Psoas muscle (tissue), 8 donors: ENCODE measurements at places on chromosomes 5 and 9. TPM values are rescaled to one million over a fixed set of nuclear protein-coding genes. Genes with fewer than 3 reads are reported as not detected.

DNA sequence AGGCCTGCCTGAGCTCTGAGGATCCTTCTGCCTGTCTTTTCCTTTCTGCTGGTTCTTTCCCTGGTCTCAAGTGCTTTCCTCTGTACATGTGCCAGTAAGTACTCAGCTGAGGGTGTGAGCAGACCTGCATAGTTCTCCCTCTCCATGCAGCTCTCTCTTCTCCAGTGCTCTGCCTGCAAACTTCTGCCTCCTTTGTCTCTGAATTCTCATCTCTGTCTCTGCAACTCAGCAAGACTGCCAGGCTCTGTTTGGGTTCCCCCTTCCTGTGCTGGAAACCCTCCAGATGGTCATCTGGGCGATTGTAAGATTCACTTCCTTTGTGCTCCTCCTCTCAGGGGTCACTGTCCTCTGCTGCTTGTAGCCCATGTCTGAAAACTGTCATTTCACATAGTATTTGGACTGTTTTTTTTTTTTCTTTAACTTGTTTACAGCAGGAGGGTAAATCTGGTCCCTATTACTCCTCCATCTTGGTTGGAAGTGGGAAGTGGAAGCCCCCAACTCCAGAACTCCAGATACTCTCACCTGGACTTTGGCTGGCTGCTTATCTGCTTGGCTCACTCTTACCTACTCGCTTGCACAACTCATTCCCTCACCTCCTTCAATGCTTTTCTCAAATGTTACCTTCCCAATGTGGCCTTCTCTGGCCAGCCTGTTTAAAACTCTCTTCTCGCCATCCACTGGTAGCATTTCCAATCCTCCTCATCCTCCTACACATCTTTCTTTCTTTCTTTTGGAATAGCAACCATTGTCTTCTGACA is 175.3 kb upstream of the TBC1D2 start:
- H3K36me3 ChIP-seq, result no peaks in the 10 kb centered on the region
- H3K27ac ChIP-seq, result no peak overlapping the region
- no peak for DNase-seq
- no peaks in the 10 kb centered on the region for H3K27me3 ChIP-seq
- H3K4me3 ChIP-seq, result no peak overlapping the region

DNA sequence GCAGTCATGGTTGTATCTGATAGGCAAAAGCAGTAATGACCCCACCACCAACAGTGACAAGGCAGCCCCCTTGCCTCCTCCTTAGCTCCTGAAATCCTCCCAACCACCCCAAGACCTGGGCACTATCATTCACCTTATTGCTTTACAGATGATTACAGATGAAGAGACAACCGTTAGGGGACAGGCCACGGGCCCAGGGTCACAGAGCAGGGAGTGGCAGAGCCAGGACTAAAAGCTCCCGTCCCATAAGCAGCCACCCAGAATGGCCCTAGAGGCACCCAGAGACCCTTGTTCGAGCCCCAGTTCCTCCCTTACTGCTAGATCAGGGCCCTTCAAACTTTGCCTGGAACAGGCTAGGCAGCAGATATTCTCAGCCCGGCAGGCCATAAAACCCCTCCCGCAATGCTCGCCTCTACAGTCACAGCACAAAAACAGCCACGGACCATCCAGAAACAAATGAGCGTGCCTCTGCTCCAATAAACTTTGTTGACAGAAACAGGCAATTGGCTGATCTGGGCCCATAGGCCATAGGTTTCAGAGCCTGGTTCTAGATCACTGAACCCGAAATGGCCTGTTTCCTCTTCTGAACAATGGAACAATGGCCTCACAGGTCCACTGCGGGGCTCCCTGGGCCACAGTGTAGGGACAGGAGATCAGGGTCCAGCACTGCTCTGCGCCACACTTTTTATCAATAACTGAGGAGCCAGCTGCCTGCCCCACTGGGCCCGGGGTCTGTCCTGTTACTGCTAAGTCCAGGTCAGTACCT is 67.0 kb downstream of the LRSAM1 start:
- H3K4me1 ChIP-seq, result peaks cover 10% of the 10 kb centered on the region
- H3K4me3 ChIP-seq, result no peak overlapping the region
- H3K36me3 ChIP-seq, result no peaks in the 10 kb centered on the region
- DNase-seq, result no peak

DNA sequence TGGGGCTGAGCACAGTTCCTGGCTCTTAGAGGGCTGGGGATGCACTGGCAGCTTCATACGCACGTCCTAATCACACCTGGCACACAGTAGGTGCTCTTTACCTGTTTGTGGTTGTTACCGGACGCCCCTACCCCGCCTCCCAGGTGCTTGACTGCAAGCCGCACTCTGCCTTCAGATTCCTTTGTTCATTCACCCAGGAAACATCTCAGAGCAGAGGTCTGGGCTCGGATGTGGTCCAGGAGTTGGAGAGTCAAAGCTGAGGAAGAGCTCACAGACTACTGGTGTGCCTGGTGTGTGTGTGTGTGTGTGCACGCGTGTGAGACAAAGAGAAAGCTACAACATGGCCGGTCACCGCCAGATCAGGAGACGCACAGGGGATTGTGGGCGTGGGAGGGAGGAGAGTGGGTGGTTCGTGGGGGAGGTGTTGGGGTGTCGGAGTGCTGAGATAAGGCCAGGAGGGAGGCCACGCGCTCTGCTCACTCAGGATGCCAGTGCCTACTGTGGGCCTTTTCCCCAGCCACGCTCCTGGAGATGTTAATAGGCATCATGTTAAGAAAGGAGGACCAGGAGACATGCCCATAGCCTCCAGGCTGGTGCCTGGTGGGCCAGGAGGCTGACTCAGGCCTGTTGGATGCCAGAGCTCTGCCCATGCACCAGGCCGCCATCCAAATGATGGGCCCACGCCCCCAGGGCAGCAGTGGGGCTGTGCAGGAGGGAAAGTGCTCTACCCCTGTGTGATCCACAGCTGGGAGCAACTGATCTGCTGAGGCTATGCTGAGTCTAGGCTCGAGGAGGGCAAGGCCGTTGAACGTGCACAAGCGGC is 39.9 kb downstream of the CRB2 start:
- H3K27me3 ChIP-seq, result no peaks in the 10 kb centered on the region
- H3K4me3 ChIP-seq, result no peak overlapping the region
- no peaks in the 10 kb centered on the region for H3K36me3 ChIP-seq
- H3K4me1 ChIP-seq, result no peaks in the 10 kb centered on the region
- no peak overlapping the region for H3K27ac ChIP-seq

GRCh38 chr9:77511525-77511924 is 136.6 kb downstream of the GNA14 start:
- H3K36me3 ChIP-seq, result no peaks in the 10 kb centered on the region
- H3K27ac ChIP-seq, result no peak overlapping the region
- no peaks in the 10 kb centered on the region for H3K4me1 ChIP-seq
- no peak overlapping the region for H3K4me3 ChIP-seq
- peaks cover 2% of the 10 kb centered on the region for H3K27me3 ChIP-seq
- DNase-seq, result no peak

DNA sequence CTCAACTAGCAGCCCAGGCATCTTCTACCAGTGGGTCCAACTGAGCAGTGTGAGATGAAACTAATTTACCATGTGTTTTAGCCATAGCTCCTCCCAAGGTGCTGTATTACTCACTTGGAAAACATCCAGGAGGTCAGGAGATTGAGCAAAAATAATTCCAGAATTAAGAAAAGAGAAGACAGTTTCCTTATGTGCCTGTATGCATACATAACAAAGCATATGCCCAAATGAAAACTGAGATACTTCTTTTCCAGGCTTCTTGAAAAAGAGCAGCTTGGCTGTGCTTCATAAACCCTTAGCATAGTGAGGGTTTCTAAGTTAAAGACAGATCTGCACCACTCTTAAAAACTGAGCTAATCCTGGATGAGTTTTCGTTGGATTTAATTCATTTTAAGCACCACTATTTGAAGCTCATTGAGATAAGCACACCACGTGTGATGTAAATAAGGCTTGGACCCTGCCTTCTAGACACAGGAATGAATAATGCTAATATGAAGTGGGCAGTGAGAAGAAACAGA is 119.4 kb downstream of the ADAMTS12 start:
- DNase-seq, result no peak
- no peaks in the 10 kb centered on the region for H3K4me1 ChIP-seq
- H3K4me3 ChIP-seq, result no peak overlapping the region
- no peak overlapping the region for H3K27ac ChIP-seq

DNA sequence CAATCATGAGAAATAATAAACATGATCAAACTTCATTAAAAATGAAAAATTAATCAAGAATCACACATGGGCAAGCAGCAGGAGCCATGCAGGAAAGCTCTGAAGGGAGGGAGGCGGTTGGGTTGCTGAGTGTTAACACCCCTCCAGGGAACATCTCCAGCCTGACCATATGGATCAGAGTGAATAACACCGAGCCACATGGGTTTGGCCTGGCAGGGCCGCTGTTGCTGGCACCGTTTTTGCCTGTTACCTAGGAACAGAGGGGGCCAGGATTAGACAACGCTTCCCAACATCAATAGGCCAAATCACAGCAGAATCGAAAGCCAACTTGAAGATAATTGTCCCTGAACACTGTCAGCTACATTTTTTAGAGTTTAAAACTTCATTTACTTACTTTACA is 160.2 kb downstream of the DENND1A start:
- DNase-seq, result no peak
- H3K4me1 ChIP-seq, result no peaks in the 10 kb centered on the region
- H3K4me3 ChIP-seq, result no peak overlapping the region
- H3K27ac ChIP-seq, result no peak overlapping the region
- H3K27me3 ChIP-seq, result no peaks in the 10 kb centered on the region
- no peaks in the 10 kb centered on the region for H3K36me3 ChIP-seq

DNA sequence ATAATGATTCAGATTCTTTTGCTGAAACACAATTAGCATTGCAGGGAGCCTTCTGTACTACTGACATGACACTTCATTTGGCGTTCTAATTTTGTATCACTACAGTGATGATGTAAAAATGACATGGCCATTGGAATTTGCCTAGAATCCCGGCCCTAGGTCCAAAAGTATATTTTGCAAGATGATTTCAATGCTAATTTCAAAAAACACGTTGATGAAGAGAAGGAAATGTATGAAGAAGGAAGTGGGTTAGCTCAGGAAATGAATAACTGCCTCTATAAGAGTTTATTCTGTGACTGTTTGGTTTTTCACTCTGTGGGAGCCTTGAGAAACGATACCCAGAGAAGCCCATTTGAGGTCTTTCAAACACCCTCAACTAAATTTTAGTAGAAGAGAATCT is 59.3 kb downstream of the OSTF1 start:
- H3K4me3 ChIP-seq, result no peak overlapping the region
- H3K27ac ChIP-seq, result no peak overlapping the region
- no peak for DNase-seq
- H3K4me1 ChIP-seq, result no peaks in the 10 kb centered on the region

ANGPTL2 gene
- 15.0 TPM for total RNA-seq
